ENCODE measurements at places on chromosomes 7 and 10.

DNA sequence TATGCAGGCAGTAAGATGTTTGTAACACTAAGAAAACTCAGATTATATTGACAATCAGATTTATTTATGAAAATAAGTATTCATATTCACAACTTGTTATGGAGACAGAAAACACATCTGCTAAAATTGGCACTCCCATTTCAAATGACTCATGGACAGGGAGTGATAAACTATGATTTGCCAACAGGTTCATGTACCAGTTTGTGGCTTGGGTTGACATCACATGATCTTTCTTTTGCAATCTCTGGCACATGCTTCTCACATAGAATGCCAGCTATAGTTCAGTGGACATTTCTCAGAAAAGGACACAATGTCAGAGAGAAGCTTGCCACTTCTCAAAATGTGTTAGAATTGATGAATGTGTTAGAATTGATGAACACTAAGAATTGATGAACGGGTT, 663.2 kb upstream of the ANKRD30A start:
- DNase-seq, result no peak

DNA sequence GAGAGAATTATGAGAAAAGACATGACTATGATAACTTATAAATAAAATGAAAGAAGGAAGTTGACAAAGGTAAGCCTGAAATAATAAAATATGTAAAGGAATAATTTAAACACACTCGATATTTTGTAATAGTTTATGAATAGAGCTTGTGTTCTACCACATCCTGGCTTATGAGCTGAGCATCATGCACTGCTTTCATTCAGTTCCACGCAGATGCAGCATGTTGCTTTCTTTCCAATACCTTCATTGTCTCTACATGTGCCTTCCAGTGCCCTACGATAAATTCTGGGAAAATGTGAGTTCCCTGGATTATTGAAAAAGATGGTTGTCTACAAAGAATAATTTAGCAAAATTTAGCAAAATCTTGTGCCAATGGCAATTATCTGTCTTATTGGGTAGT, 398.9 kb upstream of the SEMA3C start:
- DNase-seq, result no peak

- no peak for DNase-seq
These were observed 173.5 kb downstream of the KMT2E start for GRCh38 chr7:105187302-105188169.

- DNase-seq, result no peak
These were observed 321.3 kb downstream of the PTEN start for GRCh38 chr10:88184543-88185297.

- DNase-seq, result no peak
These were observed 47.7 kb downstream of the NOC3L start for GRCh38 chr10:94315024-94315451.

GRCh38 chr7:147432079-147432478, 1158.5 kb upstream of the C7orf33 start:
- DNase-seq, result no peak

GRCh38 chr10:128421371-128422160, 295.3 kb upstream of the MKI67 start:
- DNase-seq, result no peak

DNA sequence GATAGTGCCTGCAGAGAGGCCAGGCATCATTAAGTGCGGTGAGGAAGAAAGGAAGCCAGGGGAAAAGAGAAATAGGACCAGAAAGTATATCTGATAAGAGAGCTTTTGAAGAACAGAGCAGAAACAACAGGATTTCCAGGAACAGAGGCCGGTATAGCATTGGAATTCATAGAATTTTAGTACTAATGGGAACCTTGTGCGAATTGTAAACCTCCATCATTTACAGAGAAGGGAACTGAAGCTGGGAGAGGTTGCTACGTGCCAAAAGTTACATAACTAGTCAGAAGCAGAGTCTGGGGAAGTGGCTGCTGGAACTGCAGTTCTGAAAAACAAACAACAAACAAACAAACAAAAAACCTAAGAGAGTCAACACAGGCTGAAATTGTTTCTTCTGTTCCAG, 5.4 kb upstream of the ZMYND11 start:
- DNase-seq, result no peak

- no peak for DNase-seq
These were observed 23.0 kb upstream of the SNX13 start for GRCh38 chr7:17963281-17963680.
